ENCODE measurements at places on chromosomes 6 and 20. TPM values are rescaled to one million over a fixed set of nuclear protein-coding genes. Genes with fewer than 3 reads are reported as not detected.

Gene LKAAEAR1
- total RNA-seq: not detected

Gene METTL24
- total RNA-seq: not detected

- DNase-seq: no peak
- H3K27ac ChIP-seq: no peak overlapping the region
- H3K27me3 ChIP-seq: no peaks in the 10 kb centered on the region
- no peaks in the 10 kb centered on the region for H3K36me3 ChIP-seq
- H3K4me1 ChIP-seq: no peaks in the 10 kb centered on the region
Measured at GRCh38 chr20:22904905-22905304, 130.2 kb upstream of the SSTR4 start.

DNA sequence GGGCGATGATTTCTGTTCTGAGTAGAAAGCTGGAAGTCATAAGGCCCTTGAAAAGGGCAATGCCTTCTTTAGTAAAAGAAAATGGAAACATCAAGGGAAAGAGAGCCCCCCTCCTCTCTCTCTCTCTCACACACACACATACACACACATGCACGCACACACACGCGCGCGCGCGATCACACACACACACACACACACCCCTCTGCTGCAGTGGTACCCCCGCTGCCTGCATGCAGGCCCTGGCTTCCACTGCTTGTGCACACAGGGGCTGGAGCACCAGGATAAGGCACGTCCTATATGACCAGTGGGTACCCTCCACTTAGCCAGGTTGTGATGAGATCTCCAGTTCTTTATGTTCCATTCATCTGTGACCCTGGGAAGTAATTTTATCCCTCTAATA lies 300.9 kb downstream of the SLC35F1 start:
- H3K27ac ChIP-seq: no peak overlapping the region
- H3K4me3 ChIP-seq: no peak overlapping the region
- H3K36me3 ChIP-seq: no peaks in the 10 kb centered on the region
- peaks cover 2% of the 10 kb centered on the region for H3K27me3 ChIP-seq
- H3K4me1 ChIP-seq: no peaks in the 10 kb centered on the region

Gene WFDC5
- total RNA-seq: not detected

Gene SOBP
- total RNA-seq: not detected

DNA sequence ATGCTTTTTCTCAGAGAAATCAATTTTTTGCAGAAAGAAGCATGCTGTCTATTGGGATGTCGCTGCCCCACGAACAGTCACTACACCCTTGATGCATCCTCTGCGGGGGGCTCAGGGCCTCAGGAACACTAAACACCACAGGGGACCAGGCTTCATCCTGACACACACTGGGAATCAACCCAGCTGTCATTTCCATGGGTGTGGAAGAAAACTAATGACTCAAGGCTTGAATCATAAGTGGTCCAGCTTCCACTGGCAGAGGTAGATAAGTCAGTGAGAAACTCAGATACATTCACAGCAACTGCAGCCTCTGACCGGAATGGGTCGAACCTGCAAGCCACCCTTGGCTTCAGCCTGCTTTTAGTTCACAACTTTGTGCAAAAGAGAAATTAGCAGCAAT lies 81.3 kb upstream of the SPTLC3 start:
- no peaks in the 10 kb centered on the region for H3K4me1 ChIP-seq
- no peak for DNase-seq
- no peak overlapping the region for H3K27ac ChIP-seq
- no peaks in the 10 kb centered on the region for H3K36me3 ChIP-seq
- no peak overlapping the region for H3K4me3 ChIP-seq

DNA sequence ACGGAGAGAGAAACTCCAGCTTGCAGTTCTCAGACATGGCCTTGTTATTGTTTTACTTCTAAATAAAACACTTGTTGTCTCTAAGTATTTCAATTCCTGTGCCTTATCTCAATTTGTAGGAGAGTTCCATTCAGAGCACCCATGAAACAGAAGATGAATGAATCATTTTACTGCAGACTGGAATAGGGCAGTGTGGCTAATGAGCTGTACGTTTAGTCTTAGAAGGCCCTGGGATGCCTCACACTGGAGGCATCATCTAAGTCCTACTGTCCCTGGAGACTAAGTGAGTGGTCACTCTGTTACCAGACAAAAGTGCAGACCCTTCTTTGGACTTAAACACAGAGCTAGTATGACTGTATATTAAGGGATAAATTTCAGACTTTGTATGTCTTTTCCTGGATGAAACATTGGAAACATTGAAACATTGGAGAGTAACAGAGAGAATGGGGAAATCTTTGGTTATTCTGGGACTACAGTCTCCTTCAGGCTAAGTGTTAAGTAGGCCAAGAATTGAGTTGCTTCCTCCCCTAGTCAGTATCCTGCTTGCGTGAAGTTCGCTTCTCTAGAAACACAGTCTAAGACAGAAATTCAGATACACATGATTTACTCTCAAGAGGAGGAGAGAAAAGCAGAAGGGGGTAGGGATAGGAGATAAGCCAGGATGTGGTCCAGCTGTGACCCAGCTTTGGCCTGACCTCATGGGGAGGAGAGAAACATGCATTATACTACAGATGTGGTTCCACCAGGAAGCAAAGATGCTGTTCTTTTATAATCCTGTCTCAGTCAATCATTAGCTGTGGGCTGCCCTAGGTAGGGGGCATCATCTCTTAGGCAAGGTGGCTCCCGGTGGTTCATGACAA lies 167.4 kb upstream of the BMP2 start:
- no peak overlapping the region for H3K27ac ChIP-seq
- no peaks in the 10 kb centered on the region for H3K4me1 ChIP-seq
- no peaks in the 10 kb centered on the region for H3K27me3 ChIP-seq
- no peak overlapping the region for H3K4me3 ChIP-seq
- H3K36me3 ChIP-seq: no peaks in the 10 kb centered on the region

Gene SOX18
- not detected for total RNA-seq

DNA sequence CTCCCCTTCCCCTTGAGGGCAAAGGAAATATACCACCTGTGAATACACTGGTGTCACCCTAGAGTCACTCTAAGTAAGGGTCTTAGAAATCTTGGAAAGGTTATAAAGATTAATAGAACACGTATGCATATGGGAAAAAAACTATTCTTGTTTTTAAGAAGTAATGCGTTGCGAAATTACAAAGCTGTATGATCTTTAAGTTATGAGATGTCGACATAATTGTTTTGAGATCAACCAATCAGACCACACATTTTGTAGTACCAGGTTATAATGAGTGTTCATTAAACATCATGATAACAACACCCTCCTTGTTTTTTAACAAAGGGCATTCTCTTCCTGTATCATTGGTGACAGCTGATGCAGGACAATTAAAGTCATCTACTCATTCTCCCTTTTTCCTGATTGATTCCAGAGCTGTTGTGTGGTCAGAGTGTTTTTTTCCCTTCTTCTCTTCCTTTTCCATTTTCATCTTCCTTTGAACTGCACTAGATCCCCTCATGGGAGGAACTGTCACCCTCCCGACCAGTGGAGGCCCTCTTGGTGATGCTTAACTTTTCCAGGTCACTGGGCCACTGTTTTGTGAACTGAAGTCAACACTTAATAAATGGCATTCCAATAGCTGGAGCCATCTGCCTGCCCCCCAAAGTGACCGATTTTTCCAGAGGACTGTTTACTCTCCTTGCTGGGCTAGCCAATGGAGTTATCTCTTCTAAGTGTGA lies 37.0 kb downstream of the PRDM1 start:
- no peak overlapping the region for H3K4me3 ChIP-seq
- DNase-seq: no peak
- no peaks in the 10 kb centered on the region for H3K27me3 ChIP-seq
- H3K4me1 ChIP-seq: peaks cover 18% of the 10 kb centered on the region
- no peak overlapping the region for H3K27ac ChIP-seq
- no peaks in the 10 kb centered on the region for H3K36me3 ChIP-seq

DNA sequence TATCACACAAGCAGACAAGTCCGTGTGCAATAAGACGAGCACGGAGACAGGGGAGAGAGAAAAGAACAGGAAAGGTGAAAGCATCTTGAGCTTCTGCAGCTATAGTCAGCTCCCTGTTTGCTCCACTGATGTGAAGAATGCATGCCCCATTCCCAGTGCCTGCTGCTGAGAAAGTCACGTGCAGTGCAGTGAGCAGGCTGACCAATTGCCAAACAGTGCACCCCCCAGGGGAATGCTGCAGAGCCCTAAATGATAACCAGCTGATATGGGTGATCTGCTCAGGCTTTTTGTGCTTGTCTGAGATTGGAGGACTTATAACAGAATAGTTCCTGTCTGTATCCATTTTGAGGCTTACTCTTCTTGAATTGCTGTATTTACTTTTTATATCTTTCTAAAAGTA lies 121.5 kb downstream of the PACRG start:
- no peak overlapping the region for H3K27ac ChIP-seq
- DNase-seq: no peak
- H3K4me1 ChIP-seq: no peaks in the 10 kb centered on the region
- H3K27me3 ChIP-seq: no peaks in the 10 kb centered on the region
- no peak overlapping the region for H3K4me3 ChIP-seq
- no peaks in the 10 kb centered on the region for H3K36me3 ChIP-seq

Gene LY6G6C
- total RNA-seq: not detected

GRCh38 chr6:151254451-151255081 lies 14.8 kb downstream of the AKAP12 start:
- no peak overlapping the region for H3K4me3 ChIP-seq
- no peak for DNase-seq
- H3K36me3 ChIP-seq: no peaks in the 10 kb centered on the region
- no peaks in the 10 kb centered on the region for H3K27me3 ChIP-seq

Gene FBXL4
- 12.0 TPM for total RNA-seq

Gene DCDC2
- total RNA-seq: 0.24 TPM

Gene MAP7
- 0.14 TPM for total RNA-seq

DNA sequence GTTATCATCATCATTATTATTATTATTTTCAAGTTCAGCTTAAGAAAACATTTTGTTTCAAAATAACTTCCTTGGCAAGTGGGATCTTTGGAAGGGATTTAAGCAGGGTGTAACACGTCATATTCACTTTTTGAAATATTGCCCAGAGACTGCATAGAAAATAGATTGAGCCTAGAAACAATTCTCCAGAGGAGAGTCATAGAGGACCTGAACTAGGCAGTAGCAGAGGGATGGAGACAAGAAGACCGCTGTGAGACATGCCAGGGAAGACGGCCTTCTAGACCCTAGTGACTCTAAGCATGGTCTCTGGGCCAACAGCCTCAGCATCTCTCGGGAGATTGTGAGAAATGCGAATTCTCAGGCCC lies 55.5 kb downstream of the EDN1 start:
- H3K27ac ChIP-seq: no peak overlapping the region
- DNase-seq: no peak
- no peaks in the 10 kb centered on the region for H3K4me1 ChIP-seq
- H3K27me3 ChIP-seq: no peaks in the 10 kb centered on the region
- H3K36me3 ChIP-seq: no peaks in the 10 kb centered on the region
- no peak overlapping the region for H3K4me3 ChIP-seq

GRCh38 chr20:2706688-2707352 lies 14.2 kb downstream of the EBF4 start:
- H3K36me3 ChIP-seq: no peaks in the 10 kb centered on the region
- H3K27ac ChIP-seq: no peak overlapping the region
- no peak overlapping the region for H3K4me3 ChIP-seq
- DNase-seq: no peak

Gene POM121L2
- not detected for total RNA-seq

Gene GNRH2
- 2.0 TPM for total RNA-seq

DNA sequence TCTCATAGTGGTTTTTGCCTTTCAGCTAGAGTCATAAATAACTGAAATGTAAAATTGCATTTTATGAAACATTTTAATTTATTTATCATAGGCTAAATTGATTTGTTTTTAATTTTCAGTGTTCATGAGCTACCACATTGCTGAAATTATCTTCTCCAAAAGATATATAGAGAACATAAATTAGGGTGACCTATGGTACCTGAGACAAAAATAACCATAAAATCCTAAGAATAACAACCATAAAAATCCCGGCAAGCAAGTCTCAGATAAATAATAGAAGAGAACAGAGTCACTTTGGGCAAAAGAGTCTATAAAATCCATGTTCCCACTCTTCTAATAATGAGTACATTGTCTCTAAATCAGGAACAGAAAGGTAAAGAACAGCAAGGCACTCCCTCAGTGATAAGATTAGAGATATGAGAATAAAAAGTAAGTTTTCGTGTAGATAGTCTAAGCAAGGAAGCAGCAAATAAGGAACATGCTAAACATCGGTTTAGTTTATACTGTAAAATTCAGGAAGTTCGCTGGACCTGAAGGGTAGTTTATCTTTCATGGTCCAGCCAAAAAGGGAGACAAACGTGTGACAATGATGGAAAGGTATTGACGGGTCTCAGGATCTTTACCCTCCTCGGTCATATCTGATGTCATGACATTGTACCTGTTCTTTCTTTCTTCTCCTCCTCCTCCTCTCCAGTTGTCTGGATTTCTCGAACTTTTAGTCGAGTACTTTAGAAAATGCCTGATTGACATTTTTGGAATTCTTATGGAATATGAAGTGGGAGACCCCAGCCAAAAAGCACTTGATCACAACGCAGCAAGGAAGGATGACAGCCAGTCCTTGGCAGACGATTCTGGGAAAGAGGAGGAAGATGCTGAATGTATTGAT lies 117.6 kb downstream of the TMEM242 start:
- H3K27ac ChIP-seq: no peak overlapping the region
- peaks cover 18% of the 10 kb centered on the region for H3K36me3 ChIP-seq
- no peaks in the 10 kb centered on the region for H3K4me1 ChIP-seq
- H3K4me3 ChIP-seq: no peak overlapping the region
- no peaks in the 10 kb centered on the region for H3K27me3 ChIP-seq
